ENCODE measurements at places on chromosomes 7 and 10.

GRCh38 chr10:120406376-120406775, 50.7 kb upstream of the PLPP4 start:
- no peak for DNase-seq

DNA sequence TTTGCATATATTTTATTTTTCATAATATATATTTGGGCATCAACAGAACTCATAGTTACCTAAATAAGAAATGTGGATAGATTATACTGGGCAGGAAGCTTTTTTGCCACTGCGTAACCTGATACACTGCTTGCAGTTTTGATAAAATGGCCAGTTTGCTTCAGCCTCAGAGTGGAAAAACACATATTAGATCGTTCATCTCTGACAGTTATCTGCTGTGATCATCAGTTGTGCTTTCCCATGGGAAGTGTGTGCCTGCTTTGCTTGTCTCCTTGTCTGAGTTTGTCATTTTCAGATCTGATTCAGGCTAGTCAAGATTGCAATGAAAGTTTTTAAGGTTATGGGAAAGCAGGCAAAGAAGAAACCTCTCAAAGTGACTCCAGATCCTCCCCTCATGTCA, 54.0 kb downstream of the ADAM12 start:
- no peak for DNase-seq

DNA sequence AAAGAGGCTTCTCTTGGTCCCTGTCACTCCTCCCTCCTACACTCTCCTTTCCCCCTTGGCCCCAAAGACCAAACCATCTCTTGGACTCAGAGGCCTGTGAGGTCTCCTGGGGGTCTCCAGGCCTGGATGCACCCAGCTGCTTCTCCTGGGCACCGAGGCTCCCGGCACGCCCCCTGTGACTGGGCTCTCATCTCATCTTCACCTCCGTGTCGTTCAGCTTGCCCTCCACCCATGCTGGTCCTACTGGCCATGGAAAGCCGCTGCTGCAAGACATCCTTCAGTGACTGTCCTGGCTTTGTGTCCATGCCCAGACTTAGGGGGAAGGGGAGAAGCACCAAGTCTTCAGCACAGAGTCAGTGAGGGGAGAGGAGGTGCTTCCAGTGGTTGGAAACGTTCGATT, 141.4 kb upstream of the RET start:
- no peak for DNase-seq

GRCh38 chr7:140153666-140154161, 23.1 kb downstream of the KDM7A start:
- DNase-seq: no peak

- no peak for DNase-seq
These were observed 261.1 kb downstream of the GATA3 start for GRCh38 chr10:8315619-8316021.

GRCh38 chr10:538895-539294, 150.6 kb downstream of the DIP2C start:
- peak; percentile 26 for DNase-seq

All from mammary epithelial cell (primary cell).